ENCODE measurements at places on chromosomes 7 and 10.

DNA sequence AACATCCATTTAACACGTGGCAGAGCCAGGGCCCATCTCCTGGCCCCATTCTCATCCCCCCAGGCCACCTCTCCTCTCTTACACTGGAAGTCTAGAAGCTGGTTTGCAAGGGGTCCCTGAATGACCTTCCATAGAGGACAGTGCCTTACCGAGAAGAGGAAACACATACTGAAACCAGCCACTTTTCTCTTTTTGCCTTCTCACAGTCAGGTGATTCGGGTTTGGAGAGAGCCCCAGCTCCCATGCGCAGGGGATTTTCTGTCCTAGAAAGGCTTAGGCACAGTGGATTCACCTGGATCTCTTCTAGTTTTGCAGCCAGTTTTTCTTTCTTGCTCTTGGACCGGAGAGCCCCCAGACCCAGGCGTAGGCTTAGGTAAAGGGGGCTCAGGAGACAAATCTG lies 334.1 kb upstream of the C7orf33 start:
- no peak for DNase-seq

DNA sequence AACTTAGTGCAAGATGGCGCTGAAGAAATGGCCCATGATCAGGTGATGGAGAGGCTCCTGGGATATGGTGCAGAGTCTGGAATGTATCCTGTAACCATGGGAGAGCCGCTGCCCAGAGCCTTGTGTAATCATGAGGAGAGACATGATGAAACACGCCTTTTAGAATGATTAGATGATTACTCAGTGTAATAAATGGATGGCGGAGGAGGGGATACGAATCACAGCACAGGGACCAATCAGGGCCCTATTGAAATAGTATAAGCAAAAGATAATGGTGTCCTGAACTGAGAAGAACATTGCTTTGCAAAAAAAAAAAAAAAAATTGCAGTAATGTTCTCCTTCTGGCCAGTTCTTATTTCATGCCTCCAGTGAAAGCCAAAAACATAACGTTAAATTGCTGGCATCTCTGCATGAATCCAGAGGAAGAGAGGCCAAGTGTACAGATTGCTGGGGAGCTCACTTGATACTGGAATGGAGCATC lies 668.5 kb upstream of the AUTS2 start:
- no peak for DNase-seq

- no peak for DNase-seq
These were observed 29.4 kb downstream of the LSMEM1 start for GRCh38 chr7:112510001-112510742.

DNA sequence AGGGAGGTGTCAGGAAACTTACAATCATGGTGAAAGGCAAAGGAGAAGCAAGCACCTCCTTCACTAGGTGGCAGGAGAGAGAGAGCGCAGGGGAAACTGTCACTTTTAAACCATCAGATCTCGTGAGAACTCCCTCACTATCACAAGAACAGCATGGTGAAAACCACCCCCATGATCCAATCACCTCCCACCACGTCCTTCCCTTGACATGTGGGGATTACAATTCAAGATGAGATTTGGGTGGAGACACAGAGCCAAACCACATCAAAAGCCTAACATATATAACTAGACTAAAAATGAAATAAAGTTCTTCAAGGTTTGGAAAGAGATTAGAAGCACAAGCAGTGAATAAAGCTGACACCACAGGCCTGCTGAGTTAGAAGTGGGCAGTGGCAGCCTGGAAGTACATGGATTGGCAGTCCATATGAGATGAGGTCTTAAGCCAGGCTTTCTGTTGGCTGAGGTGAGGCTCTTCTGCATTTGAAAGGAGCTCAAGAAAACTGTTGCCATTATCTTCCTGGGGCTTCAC lies 96.4 kb upstream of the MDFIC start:
- DNase-seq = no peak

- peak; percentile 43 for DNase-seq
These were observed 3.6 kb downstream of the ZSCAN21 start for GRCh38 chr7:100053215-100053614.

- DNase-seq = no peak
These were observed 19.5 kb downstream of the FZD9 start for GRCh38 chr7:73452999-73453635.

GRCh38 chr7:140390466-140391190 lies 7.7 kb downstream of the SLC37A3 start:
- DNase-seq = no peak

- DNase-seq = no peak
These were observed 156.4 kb upstream of the MTPN start for GRCh38 chr7:136133551-136133950.

GRCh38 chr7:68014031-68014736 lies 1017.6 kb downstream of the TYW1 start:
- no peak for DNase-seq

- no peak for DNase-seq
These were observed 32.6 kb downstream of the IKZF1 start for GRCh38 chr7:50336894-50337703.
